Hematopoietic multipotent progenitor cell treated with erythropoietin and hydrocortisone succinate and interleukin-3 and kit ligand, for 4 days (in vitro differentiated cells): ENCODE measurements at places on chromosomes 12 and 14.

DNA sequence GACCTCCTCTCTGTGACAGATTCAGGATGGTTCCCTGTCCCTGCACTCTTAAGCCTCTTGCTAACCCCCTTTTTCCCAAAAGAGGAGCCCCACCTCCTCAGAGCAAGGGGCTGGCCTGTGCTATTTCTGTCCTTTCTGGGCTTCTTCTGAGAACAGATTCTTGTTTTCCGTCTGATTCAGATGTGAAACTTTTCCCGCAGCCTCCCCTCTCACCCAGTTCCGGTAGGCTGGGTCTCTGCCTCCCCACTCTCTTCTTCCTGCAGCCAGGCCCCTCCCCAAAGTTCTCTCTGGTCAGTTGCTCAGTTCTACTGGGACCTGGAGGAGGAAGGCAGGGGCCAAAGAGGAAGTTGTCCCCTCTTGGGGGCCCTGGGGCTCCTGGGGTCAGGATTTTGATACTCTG lies 11.8 kb downstream of the PDE1B start:
- peak; percentile 45 for DNase-seq

GRCh38 chr12:123037791-123038190 lies 57.3 kb downstream of the ARL6IP4 start:
- no peak for DNase-seq

DNA sequence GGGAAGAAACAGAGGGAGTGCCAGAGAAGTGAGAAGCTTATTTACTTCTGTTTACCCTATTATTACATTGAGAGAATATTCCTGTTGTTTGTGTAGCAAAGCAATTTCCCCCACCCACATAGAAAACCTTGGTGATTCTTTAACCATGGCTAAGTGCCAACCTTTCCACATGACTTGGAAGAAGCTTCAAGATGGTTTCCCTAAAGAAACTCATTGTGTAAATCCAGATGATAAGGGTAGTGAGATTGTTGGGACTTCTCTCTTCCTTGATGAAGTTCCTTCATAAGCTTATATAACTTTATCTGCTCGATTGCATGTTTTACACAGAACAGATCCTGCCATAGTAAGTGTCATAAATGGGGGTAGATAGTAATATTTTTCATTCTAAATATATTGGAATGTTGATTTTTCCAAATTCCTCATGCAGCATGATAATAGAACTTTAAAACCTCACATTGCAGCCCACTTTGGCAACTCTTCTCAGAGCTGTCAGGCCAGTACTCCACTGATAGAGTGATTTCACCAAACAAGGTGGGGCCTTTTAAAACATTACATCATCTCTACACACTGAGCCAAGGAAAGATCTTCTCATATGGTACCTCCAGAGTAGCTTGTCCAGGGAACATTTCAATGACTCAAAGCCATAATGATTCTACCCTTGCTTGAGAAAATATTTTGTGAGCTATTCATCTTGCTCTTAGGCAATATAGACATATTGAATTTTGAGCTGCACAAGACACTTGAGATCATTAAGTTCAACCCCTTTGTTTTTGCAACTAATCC lies 47.8 kb upstream of the KIF21A start:
- no peak for DNase-seq

DNA sequence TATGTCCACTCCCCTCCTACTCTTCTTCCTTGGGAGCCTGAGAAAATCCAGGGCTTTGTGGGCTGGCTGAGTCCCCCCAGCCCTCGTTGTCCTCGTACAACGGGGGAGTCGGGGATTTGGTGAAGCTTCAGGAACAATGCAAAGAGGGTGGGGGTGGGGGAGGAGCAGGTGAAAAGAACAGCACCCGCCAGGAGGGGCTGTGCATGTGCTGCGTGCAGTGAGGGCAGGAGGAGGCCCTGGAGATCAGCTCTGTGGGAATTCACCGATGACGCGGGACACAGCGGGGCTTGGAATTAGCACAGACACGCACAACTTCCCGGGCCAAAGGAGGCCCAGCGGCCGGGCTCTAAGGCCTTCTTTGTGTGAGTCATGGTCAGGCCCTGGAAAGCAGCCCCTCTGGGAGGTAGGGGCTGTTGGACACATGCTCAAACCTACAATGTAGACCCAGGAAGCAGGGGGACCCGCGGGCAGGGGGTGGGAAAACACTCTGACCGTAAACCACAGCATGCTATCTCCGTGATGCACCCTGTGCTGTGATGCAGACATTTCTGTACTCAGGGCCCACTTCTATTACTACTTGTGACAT lies 32.8 kb downstream of the RBM19 start:
- peak; percentile 86 for DNase-seq

DNA sequence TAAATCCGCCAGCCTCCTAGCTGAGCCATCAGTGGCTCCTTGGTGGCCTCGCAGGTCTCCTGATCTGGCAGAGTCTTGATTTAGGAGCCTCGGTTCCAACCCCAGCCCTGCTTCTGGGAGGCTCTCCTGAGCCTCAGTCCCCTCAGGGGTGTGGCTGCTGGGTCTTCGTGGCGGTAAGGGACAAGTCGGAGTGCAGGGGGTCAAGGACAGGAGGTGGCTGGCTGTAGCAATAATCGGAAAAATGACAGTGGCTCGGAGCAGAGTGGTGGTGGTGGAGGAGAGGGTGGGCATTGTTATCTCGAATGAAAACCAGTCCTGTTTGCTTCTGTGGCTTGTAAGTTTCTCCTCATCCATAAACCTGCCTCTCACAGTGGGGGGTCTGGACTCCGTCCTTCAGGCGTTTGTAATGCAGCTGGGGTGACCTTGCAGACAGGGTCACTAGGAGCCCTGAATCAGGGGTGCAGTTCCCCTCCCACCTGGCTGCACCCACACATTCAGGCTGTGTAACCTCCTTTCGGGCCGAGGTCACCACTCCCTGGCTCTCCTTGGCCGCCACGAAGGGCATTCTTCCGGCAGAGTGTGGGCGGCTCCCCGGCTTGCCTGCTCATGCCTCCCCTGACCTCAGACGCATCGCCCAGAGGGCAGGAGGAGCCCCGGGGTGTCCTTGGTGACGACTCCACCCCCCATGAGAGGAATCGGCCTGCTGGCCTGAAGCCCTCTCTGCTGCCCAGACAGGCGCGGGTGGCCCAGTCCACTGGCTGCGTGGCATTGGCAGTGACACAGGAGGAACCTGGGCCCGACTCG lies 8.1 kb downstream of the BCL7A start:
- no peak for DNase-seq

GRCh38 chr14:72682188-72682587 lies 211.7 kb downstream of the DPF3 start:
- DNase-seq, result no peak

DNA sequence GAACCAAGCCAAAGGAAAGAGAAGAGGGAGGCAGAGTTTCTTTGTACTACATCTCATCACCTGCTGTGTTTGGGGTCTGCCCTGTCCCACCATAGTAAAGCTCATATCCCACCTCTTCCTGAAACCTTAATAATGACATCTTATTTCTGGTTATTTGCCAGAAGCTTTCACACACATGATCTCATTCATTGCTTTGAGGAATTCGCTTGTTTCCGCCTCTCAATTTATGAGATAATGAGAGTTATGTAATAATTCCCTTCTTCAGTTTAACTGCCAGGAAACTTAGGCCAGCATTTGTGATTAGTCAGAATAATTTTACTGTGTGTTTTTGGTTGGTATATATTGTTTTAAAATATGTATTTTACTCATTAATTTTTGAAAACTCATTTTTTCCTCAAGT lies 205.2 kb downstream of the CACNA1C start:
- DNase-seq, result peak; percentile 47

- DNase-seq, result peak; percentile 80
Observed at GRCh38 chr12:38411426-38411825, 94.9 kb downstream of the ALG10B start.

DNA sequence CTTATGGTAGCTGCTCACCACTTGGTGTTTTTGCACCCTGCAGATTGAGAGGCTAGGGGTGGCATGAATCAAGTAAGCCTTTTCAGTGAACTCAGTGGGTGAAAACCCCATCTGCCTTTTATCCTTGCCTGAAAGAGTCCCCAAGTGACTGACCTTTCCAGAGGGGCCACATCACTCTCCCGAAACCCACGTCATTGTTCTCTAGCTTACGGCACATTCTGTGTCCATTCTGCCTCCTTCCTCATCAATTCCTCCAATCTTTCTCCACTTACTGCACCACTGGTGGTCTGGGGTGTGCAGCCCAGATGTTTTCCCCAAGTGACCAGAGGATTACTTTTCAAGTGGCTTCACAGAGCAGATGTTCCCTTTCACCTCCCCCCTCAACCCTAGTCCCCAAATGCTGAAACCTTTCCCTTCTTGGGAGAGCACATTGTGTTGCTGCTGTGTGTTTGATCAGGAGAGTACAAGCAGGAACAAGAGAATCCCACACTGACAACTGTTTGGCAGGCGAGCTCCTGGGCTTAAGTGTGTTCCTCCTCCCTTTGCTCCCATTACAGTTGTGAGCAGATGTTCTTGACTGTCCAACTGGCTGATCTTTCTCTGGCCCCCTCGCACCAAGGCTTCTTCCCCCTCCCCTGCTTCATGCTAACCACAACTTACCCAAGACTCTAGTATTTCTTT lies 138.0 kb upstream of the IGF1 start:
- no peak for DNase-seq

GRCh38 chr12:105324704-105325103 lies 5.8 kb upstream of the C12orf75 start:
- no peak for DNase-seq

DNA sequence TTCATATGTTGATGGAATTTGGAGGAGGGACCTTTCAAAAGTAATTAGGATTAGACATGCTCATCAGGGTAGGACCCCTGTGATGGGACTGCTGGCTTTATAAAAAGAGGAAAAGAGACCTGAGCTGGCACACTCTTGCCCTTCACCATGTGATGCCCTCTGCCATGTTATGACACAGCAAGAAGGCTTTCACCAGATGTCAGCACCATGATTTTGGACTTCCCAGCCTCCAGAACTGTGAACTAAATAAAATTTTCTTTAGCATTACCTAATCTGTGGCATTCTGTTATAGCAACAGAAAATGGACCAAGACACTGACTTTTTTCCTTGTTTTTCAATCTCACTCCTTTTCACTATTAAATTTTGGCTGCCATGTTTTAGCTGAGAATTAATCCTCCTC lies 105.0 kb upstream of the TMPO start:
- DNase-seq, result no peak

DNA sequence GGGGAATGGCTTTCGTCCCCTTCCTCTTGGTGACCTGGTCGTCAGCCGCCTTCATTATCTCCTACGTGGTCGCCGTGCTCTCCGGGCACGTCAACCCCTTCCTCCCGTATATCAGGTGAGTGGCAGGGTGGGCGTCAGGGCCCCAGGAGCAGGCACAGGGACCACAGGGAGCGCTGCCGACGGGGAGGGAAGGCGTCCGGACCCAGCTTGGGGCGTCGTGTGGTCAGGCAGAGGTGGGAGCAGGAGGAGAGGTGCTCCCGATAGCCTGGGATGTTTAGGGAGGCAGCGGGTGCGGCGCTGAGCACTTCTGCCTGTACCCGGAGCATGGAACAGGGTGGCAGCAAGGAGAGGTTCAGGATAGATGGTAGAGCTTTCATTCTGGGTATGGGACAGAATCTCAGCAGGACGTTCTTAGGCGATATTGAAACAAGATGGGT lies 444 bp downstream of the DRAM1 start:
- DNase-seq, result peak; percentile 39

DNA sequence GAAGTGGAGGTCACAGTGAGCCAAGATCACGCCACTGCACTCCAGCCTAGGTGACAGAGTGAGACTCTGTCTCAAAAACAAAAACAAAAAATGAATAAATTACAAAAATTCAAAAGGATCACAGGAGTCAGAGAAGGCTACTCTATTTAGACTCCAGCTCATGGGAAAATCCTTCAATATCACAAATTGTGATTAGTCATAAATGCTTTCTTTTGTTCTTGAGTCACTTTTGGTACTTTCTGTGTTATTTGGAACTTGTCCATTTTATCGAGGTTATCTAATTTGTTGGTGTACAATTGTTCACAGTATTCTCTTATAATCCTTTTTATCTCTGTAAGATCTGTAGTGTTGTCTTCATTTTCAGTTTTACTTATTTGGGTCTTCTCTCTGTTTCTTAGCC lies 18.9 kb downstream of the ALDH2 start:
- no peak for DNase-seq

DNA sequence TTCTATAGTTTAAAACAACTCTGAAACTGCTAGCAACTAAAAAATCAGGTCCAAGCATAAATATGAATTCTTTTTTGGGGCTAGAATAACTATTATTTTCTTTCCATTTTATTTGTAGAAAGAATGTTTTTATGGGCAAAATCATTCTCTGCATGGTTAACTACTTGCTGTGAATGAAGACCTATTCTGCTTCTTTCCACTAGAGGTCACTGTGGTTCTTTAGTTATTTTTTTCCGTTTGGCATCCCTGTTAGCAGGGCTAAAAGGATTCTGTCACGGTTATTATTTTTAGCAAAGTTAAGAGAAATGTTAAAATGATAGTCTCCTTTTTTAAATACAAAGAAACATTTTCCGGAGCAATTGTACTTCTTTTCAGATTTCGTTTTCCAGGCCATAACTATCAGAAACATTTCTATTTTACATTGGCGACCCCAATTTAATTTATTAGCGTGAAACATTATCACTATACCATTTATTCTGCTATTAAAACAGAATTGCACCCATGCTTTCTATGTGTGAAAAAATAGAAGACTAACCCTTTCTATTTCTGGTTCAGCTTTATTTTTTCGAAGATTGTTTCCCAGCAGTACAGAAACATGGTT lies 404.8 kb downstream of the ATP23 start:
- peak; percentile 75 for DNase-seq

DNA sequence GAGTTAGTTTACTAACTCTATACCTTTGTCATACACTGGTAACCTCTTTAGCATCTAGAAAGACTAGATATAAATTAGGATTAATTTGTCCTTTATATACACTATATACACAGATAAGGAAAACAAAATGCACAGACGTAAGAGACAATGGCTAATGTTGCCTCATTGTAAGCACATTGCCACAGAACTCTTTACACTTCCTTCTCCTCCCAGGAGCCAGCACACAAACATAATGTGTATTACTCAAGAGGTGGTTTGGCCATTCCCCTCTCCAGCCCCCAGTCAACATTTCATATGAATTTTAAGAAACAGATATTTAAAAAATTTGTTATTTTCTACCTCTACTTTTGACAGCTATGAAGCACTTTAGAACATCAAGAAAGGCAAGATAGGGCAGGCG lies 131.4 kb upstream of the OR4E1 start:
- peak; percentile 55 for DNase-seq

GRCh38 chr14:92282669-92283068 lies 40.3 kb upstream of the SLC24A4 start:
- DNase-seq, result no peak
